ENCODE measurements at places on chromosomes 16 and 17.

GRCh38 chr17:46958041-46958591, 20.9 kb downstream of the RPRML start:
- DNase-seq: no peak

- no peak for DNase-seq
Observed at GRCh38 chr17:80704381-80704819, 159.8 kb downstream of the RPTOR start.

- peak; percentile 20 for DNase-seq
Observed at GRCh38 chr17:28807925-28808634, 34.5 kb downstream of the FAM222B start.

DNA sequence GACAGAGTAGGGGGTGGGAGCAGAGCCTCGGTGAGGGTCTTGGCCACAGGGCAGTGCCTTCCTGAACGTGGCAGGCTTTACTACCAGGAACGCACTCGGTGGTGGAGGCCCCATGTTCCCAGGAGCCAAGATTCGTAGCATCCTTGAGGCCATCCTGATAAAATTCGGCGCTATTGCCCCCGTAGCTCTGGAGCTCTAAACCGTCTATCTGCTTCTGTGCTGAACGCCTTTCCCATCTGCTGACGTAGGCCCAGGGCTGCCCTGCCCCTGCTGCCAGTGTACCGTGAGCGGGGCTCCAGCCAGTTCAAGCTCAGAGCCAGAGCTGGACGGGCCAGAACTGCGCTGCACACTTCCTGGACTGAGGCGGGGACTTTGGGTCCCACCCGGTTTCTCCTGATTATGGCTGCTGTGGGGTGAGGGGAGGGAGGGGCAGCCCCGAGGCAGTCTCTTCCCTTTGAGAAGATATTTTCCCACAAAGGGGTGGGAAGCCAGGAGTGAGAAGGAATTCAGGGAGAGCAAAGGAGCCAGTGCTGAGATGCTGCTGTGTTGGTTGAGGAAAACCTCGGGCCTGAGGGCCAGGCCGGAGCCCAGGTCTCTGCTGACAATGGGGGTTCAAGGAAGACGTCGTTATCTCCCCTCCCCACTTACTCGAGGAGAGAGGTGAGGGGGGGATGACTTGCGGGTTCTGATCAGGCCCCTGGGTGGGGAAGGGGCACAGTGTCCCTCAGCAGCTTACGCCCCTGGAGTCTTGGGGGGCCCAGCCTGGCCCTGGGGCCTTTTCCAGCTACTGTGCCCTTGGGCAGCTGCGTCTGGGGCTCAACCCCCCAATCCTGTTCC, 29.4 kb downstream of the OR1D5 start:
- no peak for DNase-seq

GRCh38 chr16:21277045-21277926, 804 bp downstream of the CRYM start:
- DNase-seq: peak; percentile 6

GRCh38 chr17:9185688-9186284, 164.5 kb downstream of the NTN1 start:
- DNase-seq: no peak

GRCh38 chr17:77127735-77128361, 12.9 kb upstream of the SEC14L1 start:
- DNase-seq: no peak

DNA sequence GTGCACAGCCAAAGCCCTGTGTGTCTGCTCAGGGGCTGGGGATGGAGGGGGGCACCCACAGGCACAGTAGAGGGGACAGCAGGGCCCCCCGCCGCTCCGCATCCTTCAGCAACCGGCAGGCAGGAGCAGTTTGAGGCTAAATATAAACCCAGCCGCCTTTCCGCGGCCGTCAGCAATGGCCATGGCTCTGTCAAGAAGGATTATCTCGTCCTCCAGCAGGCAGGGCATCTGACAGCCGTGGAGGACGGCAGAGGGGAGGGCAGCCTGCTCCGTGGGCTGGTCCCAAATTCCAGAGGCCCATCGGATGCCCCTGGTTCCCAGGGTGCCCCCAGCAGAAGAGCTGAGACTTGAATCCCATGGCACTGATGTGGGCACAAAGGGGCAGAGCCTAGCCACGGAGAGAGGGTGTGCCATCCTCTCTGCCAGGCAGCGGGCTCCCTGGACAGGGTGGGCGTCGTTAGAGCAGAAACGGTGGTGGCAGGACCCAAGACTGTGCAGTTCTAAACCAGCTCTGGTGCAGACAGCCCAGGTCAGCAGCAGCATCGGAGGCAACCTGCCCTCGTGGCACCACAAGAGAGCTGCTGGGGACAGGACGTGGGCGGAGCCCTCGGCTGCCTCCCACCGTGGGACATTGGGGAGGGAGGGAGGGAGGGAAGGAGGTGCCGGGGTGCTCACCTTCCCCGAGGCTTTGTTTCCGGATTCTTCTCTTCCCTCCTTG, 198.8 kb upstream of the CIBAR2 start:
- DNase-seq: peak; percentile 66

DNA sequence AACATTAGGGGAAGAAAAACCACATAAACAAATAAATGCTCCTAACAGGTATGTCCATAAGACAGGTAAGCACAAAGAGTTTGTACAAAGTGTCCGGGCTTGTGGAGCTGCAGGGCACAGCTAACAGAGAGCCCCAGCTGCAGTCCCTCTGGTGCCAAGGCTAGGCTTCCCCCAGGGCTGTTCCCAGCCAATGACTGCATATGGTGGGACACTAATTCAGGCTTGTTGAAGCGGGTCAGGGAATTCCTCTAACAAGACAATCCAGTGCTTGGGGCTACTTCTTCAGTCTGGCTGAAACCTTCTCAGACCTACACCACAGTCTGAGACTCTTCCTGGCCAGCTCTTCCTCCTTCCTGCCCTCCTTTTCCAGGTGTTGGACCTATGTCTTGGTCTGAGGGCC, 51.7 kb upstream of the ALDH3A1 start:
- DNase-seq: no peak

DNA sequence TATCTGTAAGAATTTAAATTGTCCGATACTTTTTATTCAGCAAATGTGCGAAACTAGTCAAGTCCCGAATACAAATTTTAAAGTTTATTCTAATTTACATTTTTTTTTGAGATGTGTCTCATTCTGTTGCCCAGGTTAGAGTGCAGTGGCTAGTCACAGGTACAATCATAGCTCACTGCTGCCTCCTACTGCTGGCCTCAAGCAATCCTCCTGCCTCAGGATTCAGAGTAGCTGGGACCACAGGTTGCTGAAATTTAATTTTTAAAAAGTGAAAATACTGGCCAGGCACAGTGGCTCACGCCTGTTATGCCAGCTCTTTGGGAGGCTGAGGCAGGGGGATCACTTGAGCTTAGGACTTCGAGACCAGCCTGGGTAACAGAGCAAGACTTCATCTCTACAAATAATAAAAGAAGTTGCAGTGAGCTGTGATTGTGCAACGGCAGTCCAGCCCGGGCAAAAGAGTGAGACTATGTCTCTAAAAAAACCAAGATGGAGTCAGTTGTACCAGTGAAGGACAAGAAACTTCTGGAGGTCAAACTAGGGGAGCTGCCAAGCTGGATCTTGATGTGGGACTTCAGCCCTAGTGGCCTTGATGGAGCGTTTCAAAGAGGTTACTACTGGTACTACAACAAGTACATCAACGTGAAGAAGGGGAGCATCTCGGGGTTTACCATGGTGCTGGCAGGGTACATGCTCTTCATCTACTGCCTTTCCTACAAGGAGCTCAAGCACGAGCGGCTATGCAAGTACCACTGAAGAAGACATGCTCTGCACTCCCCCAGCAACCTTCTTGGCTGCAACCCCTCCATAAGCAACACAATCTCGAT, 5.6 kb downstream of the POLG2 start:
- peak; percentile 63 for DNase-seq

- no peak for DNase-seq
Observed at GRCh38 chr17:4811471-4811870, 4.5 kb downstream of the PLD2 start.

DNA sequence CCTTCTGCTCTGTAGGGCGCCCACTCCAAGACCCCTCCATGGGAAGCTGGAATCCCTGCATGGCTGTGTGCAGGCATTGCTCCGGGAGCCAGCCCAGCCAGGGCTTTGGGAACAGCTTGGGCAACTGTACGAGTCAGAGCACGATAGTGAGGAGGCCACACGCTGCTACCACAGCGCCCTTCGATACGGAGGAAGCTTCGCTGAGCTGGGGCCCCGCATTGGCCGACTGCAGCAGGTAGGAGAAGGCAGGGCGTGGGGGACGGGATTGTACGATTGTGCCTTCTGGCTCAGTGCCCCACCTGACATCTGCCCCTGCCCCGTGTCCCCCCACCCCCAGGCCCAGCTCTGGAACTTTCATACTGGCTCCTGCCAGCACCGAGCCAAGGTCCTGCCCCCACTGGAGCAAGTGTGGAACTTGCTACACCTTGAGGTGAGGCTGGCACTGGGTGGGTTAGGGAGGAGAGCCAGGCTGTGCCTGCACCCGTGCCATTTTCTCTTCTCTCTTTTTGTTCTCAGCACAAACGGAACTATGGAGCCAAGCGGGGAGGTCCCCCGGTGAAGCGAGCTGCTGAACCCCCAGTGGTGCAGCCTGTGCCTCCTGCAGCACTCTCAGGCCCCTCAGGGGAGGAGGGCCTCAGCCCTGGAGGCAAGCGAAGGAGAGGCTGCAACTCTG, 8.7 kb upstream of the TMEM88 start:
- no peak for DNase-seq

- peak; percentile 73 for DNase-seq
Observed at GRCh38 chr17:78117027-78117981, 11.3 kb downstream of the TMC6 start.

DNA sequence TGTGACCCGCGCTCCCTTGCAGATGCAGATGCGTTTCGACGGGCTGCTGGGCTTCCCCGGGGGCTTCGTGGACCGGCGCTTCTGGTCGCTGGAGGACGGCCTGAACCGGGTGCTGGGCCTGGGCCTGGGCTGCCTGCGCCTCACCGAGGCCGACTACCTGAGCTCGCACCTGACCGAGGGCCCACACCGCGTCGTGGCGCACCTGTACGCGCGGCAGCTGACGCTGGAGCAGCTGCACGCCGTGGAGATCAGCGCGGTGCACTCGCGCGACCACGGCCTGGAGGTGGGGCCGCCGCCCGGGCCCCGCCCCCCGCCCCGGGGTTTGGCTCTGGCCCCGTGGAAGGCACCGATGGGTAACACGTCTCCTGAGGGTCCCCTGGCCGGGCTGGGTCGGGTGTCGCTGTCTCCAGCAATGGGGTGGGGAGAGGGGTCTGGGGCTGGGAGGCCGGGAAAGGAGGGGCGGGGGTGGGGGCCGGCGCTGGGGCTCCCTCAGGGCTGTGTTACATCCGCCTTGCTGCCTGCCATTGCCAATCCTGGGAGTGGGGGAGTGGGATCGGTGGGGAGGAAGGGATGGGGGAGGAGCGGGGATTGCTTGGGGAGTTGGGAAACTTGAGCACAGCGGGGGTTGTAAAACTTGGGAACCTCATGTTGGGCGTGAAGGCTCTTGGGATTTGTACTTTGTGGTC, 737 bp downstream of the NUDT16L1 start:
- peak; percentile 65 for DNase-seq

GRCh38 chr17:14741491-14741890, 440.6 kb downstream of the HS3ST3B1 start:
- peak; percentile 70 for DNase-seq

- no peak for DNase-seq
Observed at GRCh38 chr17:75272848-75273184, 1.8 kb upstream of the MIF4GD start.

DNA sequence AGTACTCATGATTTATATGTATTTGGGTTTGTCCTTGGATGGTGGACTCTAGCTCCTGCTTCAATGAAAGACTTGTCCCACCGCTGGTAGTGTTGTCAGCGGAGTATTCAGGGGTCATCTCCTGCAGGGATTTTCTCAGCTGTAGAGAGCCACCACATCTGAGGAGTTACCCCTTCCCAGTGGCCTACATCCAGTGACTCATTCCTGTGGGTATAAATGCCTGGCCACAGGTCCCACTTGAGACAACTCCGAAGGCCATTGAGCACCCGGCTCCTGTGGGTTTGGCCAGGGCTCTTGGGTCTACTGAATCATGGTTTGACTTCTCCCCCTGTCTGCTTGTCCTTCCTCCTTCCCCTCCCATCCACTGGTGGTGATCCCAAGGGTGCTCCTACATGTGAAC, 34.6 kb upstream of the WSB1 start:
- no peak for DNase-seq

DNA sequence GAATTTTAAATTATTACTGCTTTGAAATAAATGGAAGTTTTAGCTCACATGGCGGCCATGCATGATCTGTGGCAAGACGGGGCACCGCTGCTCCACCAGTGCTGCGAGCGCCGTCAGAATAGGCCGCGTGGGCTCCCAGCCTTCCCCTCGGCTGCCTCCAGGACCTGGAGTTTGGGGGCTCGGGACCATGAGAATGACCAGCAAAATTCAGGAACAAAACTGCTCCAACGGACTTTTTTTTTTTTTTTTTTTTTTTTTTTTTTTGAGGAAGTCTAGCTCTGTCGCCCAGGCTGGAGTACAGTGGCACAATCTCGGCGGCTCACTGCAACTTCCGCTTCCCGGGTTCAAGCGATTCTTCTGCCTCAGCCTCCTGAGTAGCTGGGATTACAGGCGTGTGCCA, 38.3 kb upstream of the AKAP1 start:
- no peak for DNase-seq

DNA sequence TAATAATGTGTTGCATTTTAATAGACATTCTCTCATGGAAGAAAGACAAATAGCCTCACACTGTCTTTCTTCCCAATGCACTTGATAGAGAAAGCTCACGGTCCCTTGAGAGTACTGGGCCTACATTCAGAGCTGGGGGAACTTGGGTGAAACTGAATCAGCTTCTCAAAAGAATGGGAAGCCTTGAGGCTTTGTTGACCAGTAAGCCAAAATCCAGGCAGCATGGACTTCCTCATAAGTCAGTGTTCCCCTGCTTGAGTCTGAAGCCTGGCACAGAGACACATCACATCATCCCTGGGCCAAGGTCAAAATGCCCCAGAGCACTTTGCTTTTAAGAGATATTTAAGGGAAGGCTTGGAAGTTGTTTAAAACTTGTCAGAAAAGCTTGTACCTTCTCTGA, 302.2 kb upstream of the SALL1 start:
- no peak for DNase-seq

DNA sequence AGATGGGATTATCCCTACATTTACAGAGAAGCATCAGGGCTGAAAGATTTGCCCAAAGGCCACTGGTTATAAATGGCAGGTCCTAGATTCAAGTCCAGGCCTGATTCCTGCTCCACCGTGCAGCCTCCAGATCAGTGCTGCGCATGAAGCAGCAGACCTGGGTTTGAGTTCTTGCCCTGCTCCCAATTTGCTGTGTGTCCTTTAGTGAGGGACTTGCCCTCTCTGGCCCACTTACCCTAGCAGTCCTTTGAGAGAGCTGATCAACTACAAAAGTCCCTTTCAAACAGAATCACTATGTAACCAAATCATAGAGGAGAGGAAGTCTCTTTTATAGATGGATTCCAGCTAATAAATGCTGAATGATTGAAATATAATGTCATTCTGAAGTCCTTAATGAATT, 200.4 kb downstream of the RAB11FIP4 start:
- no peak for DNase-seq

All from NCI-H82 (cell line).